ENCODE measurements at places on chromosomes 11 and 22.

GRCh38 chr11:20353829-20354434 is 9.6 kb upstream of the HTATIP2 start:
- DNase-seq, result peak; percentile 41

DNA sequence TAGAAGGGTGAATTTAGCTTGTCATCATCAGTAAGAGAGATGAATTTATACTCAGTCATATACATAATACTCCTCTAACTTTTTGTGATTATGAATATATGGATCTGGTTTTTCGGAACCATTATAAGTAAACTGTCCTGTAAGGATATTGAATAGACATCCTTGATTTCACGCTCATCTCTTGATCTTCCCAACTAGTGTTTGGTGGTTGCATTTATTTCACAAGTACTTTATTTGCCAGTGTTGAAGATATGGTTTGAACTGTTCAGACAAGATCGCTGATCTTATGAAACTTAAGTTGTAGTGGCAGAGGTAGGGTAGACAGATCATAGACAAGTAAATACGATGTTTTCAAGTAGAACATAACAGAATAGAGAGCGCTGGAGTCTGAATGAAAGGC is 3.0 kb downstream of the FBXO7 start:
- no peak for DNase-seq

- no peak for DNase-seq
Observed at GRCh38 chr11:106179048-106179447, 101.6 kb downstream of the AASDHPPT start.

- no peak for DNase-seq
Observed at GRCh38 chr22:26985931-26986782, 328.8 kb downstream of the MIAT start.

GRCh38 chr11:72292106-72292785 is 48.3 kb upstream of the PHOX2A start:
- no peak for DNase-seq

DNA sequence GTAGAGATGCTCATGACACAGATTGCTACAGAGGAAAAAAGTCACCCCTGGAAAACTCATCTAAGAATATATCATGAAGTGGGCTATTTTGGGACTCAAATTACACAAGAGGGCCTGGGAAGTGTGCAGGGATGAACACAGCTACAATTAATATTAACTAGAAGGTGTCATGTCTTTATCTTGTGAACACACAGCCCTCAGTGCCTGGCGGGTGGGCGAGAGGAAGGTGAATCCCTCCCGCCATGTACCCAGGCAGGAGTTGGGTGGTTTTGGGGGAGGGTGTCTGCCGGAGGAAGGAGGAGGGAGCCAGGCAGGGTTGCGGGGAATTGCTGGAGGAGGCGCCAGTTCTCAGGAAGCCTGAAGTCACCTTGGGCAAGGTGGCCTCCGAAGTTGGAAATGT is 5.1 kb upstream of the FAM83F start:
- no peak for DNase-seq

Measured in activated CD4-positive, alpha-beta T cell treated with anti-CD3 and anti-CD28 coated beads, Interleukin-10, Interleukin-2, amounts not matched to agents 100 ng/mL and 50 ng/mL, durations not matched to agents 16 hours and 8 hours (primary cell).